ENCODE measurements at places on chromosomes 6 and 20.

- no peak for DNase-seq
Measured at GRCh38 chr20:48606841-48607543, 220.8 kb downstream of the PREX1 start.

- no peak for DNase-seq
Measured at GRCh38 chr20:15919118-15919517, 654.1 kb downstream of the KIF16B start.

DNA sequence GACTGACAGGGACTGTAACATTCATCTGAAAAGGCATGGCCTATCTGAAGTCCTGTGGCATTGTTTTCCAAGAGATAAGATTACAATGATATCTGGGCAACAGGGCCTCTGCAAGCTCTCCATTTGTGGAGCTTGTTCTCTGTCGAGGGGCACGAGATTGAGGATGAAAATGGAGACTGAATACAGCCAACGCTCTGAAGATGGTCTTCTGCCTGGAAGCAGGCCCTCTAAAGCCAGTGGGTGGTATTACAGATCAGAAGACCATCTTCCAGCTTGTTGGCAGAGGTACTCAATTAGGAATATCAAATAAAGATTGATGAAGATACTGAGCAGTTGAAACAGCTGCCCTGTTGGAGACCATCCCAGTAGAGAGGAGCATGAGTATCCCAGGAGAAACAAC is 288.2 kb downstream of the CENPW start:
- no peak for DNase-seq

GRCh38 chr20:59010995-59011873 is 4.2 kb upstream of the CTSZ start:
- DNase-seq, result peak; percentile 86

DNA sequence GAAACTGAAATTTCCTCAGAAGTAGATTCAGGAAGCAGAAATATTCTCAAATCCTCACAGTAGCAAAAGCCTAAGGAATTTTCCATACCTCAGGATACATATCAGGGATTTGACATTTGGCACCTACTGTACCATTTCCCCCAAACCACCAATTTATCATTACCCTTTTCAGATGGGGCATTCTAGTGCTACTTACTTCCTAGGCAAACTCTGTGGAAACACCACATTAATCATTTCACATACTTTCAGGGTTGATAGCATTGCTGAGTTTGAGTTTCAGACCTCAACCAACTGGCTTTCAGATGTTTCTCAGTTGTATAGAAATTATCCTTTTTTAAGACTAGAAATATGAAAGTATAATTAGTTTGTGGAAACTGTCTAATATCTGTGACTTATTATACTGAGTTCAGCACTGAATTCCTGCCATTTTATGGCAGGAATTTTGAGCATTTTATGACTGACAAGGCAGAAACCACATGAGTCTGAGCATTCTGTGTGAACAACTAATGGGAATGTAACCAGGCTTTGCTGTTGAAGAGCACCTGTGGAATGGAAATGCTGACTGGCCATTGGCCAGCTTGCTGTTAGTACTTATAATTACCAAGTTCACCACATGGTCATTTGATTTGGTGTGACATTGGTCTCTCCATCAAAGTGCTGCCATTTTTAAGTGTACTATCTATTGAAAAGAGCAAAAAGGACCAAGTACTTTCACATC is 35.1 kb upstream of the IRAK1BP1 start:
- no peak for DNase-seq

DNA sequence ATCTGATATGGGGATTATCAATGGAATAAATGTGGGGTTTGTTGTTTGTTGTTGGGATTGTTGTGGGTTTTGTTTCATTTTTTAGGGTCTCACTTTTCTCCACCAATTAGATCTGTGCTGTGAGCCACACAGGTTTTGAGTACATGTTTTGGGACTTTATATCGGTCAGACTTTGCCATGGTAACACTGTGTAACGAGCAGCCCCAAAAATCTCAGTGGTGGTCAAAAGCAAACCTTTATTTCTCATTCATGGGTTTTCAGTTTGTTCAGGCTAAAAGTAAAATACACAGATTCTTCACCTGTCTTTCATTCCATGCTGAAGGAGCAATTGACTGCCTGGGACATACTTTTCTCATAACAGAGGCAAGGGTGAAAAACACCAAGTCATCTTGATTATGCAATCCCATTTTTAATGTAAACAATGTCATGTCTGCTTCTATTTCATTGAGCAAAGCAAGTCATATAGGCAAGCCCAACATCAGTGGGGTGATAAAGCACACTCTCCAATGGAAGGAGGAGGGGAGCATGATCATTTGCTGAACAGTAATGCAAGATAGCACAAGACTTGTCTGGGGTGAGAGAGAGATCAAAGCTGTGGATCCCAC is 101.1 kb upstream of the PLCB4 start:
- DNase-seq, result no peak
